ENCODE measurements at places on chromosomes 4 and X. TPM values are rescaled to one million over a fixed set of nuclear protein-coding genes. Genes with fewer than 3 reads are reported as not detected.

DNA sequence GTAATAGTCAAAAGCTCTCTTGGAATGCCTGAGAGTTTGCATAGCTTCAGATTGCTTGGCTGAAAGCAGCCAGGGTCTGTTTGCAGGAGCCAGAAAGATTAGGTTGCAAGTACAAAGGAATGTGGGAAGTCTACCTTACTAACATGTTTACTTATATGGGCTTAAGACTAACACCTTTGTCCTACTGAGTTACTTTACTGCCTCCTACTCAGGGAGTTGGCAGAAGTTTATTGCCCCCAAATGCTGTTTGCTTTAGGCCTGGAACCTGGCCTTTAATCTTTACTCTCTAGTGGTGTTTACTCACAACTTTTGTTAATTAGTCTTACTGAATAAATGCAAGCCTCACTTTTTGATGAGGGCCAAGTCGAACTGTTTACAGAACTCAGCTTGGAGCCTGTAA is 219.4 kb upstream of the ZC4H2 start:
- DNase-seq, result no peak

DNA sequence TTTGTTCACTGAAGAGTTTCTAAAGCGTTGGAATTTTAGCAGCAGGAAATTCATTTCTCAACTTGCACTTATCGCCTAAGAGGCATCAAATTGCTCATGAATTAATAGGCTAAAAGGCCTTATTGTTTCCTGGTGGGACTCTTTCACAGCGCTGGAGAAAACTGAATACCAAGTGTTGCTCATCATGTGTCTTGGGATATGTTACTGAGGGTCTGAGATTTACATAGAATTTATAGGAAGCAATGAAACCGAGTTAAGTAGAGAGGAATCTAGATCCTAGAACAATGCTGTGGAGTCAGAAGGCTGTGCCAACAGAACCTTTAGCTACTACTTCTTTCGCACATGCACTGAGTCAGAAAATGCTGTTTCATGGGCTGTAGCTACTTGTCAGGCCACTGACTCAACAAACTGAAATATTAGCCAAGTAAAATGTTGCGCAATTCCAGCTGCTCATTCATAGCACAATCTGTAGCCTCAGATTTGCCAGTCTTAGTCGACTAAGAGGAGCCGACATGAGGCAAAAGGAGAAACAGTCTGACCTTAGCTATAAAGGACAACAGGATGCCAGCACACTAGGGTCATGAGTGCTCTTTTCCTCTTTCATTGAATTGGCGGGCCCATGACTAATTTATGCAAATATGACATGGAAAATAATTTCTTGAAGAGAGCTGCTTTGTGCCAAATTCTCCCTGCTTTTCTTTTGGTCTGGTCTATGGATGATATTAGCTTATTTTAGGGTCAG is 35.9 kb upstream of the CXCL8 start:
- DNase-seq, result peak; percentile 76

GRCh38 chr4:122716825-122717448 is 15.6 kb upstream of the BBS12 start:
- DNase-seq, result peak; percentile 15

DNA sequence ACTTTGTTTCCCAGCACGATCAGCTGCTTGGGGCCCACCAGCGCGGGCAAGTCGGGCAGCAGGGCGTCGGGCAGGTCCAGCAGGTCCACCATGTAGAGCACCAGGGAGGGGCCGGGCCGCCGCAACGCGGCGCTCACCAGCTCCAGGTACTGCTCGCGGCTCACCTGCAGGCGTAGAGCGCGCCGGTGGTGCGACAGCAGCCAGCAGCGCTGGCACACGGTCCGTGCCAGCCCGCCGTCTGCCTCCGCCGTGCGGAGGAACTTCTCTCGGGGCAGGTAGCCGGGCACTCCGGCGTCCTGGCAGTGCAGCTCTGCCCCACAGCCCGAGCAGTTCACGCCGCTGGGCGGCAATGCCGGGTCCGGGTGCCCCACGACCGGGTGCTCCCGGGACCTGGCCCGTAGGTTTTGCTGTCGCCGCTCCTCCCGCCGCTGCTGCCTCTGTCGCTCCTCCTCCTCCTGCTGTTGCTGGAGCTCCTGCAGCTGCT is 527 bp downstream of the NOA1 start:
- DNase-seq, result no peak

DNA sequence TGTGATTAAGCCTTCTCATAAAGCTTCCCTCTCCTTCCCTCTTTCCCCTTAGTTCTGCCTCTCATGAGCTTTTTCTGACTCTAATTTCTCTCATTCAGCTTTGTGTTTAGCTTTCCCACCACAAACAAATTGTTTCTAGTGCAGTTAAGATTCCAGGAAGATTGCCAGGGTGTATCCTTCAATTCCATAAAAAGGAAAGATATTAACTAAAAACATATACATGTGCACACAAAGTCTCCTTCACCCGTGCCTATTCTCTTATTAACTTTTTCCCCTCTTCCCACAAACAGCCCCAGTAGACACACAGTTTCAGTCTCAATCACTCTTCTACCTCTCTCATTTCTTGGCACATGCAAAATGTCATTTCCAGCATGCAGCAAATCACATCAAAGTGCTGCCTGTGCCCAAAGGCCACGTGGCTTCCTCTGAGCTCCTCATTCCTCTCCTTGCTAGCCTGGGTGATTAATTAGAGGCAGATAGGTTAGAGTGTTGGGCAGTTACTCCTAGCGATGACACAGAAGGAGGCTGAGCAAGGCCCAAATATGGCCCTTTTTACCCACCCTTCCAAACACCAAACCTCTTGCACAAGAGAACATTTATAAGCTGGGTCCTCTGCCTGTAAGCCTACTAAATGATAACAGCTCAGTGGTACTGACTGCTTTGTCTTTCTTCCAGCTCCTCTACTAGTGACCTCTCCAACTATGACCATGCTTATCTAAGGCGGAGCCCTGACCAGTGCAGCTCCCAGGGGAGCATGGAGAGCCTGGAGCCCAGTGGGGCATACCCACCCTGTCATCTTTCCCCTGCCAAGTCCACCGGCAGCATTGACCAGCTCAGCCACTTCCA is 159.6 kb downstream of the SOWAHB start:
- peak; percentile 57 for DNase-seq

Gene CPEB2
- 33.4 TPM for total RNA-seq

Gene CPLX1
- 1.2 TPM for total RNA-seq

Gene CXCL3
- total RNA-seq, result 11.9 TPM

Gene FRAS1
- total RNA-seq, result 2.0 TPM
